ENCODE measurements at places on chromosomes 16 and 17.
A peak's percentile ranks its signal among the peaks of the same experiment; 100 is the strongest.

DNA sequence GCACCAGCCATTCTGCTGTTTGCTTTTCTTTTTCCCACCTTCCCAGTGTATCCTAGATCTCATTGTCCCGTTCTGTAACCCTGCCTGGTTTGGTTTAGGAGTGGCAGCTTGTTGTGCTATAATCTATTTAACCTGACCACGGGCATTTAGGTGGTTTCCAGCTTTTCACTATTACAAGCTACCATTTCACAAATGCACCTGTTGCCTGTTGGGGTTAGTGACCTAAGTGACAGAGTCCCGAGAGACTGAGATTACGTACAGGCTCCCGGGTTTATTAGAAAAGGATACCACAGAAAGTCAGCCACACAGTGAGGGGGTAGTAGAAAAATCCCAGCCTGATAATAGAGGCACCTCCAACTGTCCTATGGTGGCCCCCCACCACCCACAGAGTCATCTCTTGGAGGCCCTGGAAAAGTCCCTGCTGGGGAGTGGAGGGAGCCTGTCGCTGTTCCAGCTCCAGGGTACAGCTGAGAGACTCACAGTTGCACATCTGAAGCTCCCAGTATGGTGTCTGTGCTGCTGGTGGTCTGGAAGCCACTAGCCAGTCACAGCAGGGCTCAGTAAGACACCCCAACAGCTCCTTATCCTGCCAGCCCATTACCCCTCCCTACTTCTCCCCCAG is 21.2 kb downstream of the CLEC16A start:
- DNase-seq, result peak; percentile 36

- no peak for DNase-seq
Measured at GRCh38 chr16:6068063-6068462, 970.5 kb upstream of the EEF2KMT start.

DNA sequence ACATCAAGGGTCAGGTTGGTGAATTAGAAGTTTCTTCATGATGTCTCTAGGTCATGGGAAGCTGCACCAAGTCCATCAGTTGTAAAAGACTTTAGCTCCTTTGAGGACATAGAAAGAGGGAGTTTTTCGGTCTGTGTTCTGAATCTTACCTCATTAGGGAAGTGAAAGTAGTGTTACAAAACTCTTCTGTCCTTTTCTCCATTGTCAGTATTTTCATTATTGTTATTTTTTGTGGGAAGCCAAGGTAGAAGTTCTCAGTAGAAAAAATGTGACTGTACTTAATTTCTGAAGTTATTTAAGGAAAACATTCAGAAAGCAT is 24.2 kb downstream of the MAP3K3 start:
- no peak for DNase-seq

GRCh38 chr16:79283578-79283977 is 317.0 kb downstream of the MAF start:
- DNase-seq, result no peak

Measured in activated CD4-positive, CD25-positive, alpha-beta regulatory T cell (primary cell).